ENCODE measurements at places on chromosomes 12 and 14.

- no peak for DNase-seq
Measured at GRCh38 chr14:99322731-99323599, 51.0 kb upstream of the BCL11B start.

GRCh38 chr14:71619472-71619871 lies 312.8 kb upstream of the RGS6 start:
- DNase-seq = no peak

- no peak for DNase-seq
Measured at GRCh38 chr14:76498463-76498935, 122.6 kb downstream of the ESRRB start.

- no peak for DNase-seq
Measured at GRCh38 chr12:4296751-4297150, 23.2 kb downstream of the CCND2 start.

DNA sequence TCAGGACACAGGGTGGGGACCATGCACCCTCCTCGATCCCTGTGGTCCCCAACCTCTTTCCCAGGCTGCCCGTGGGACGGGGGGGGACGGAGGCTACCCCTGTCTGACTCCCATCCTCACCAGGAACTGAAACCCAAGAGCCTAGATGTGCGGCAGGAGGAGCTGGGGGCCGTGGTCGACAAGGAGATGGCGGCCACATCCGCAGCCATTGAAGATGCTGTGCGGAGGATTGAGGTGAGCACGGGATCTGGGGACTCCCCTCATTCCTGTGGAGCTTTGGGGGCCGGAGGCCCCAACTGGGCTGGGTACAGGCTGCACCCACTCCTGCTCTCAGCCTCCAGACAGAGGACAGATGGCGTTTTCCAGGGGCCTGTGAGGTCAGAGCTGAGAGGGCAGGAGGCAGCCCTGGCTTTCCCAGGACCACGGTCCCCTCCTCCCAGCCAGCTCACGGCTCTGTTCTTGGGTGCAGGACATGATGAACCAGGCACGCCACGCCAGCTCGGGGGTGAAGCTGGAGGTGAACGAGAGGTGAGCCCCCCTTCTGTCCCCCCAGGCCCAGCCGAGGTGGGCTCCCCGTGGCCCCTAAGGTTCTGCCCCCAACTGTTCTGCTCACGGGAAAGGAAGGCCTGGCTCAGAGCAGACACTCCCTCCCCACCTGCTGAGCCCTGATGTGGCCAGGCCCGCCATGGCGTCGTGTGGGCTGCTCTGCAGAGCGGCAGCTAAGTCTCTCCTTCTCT lies 24.2 kb downstream of the HIP1R start:
- DNase-seq = no peak

- DNase-seq = no peak
Measured at GRCh38 chr14:35867280-35867629, 41.1 kb downstream of the BRMS1L start.

- no peak for DNase-seq
Measured at GRCh38 chr12:94872971-94873733, 130.3 kb downstream of the NDUFA12 start.

DNA sequence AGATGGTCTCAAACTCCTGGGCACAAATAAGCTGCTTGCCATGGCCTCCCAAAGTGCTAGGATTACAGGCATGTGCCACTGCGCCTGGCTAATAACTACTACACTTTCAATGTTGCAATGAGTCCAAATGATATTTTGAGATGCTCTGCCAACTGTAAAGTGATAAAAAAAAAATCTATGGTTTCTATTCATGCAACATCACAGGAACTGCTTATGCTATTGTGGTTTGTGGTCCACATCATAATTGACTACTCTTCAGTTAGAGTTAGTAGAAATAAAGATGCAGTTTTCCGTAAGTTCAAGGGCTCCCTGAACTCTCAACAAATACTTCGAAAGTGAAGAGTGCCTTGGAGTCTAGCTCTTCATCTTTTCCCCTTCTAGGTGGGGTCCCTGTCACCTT lies 239.4 kb downstream of the C12orf75 start:
- no peak for DNase-seq

All from midbrain (tissue), 1 donor.